ENCODE measurements at places on chromosomes 3 and 15.

DNA sequence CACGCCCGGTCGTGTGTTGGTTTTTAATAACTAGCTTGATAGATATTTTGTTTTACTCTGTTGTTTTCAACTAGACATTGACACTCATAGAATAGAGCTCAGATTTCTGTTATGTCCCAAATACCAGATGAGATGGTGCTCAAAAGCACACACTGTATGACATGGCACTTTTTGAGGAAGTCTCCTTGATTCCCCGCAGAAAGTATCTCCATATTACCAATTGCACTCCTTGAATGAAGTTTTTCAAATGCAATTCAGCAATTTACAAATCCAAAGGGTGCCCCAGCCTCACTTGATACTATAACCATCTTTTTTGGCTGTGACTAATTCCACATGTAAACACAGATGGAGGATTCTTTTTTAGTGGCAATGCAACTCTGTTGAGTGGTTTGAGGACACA, 92.0 kb upstream of the IGF1R start:
- DNase-seq = no peak

- DNase-seq = no peak
Measured at GRCh38 chr3:34263101-34263621, 464.7 kb downstream of the PDCD6IP start.

DNA sequence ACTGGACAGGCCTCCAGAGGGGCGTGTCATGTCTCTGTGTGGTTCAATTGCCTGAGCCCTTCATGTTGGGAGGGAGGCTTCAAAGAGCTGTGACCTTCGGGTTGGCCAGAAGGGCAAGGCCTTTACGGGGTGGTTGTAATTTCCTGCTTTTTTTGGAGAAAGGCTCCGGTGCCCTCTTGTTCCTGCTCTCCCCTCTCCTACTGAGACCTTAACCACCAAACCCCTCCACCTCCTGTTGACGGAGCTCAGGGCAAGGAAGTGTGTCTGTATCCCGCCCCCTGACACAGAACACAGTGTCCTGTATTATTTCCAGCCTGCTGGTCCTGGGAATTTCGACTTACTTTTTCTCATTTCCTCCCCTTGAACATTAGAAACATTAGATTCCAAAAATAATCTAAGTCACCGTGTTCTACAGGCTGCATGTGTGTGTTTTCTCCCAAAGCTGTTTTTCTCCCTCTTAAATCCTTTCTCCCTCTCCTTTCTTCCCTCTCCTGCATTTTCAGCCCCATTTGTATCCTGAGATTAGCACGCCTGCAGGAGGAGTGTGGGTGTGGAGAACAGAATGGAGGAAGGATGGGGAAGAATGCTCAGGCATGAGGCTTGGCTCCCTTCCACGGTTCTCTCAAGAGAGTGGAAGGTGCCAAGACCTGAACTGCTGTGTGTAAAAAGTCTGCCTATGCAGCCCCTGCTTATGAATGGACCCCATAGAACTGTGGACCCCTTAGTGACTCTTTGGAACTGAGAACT, 285.4 kb upstream of the ROPN1 start:
- DNase-seq = no peak

- no peak for DNase-seq
Measured at GRCh38 chr3:53589201-53589600, 94.8 kb downstream of the CACNA1D start.

- DNase-seq = no peak
Measured at GRCh38 chr3:191398607-191399006, 62.4 kb upstream of the PYDC2 start.

DNA sequence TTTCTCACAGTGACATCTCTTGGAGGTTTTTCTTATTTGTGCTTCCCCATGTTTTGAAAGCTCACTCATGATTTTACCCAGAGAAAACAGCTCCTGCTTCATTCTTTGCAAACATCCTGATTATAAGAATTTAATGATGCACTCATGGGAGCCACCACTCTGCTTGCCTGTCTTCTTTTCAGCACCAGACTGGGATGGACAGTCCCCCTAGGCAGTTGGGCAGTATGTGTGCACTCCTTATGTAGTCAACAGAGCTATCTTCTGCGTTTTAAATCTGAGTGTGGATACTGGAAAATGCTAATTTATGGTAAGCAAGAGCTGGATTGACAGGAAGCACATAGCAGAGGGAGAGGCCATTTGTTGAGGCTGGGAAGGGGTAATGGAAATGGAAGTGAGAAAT, 276.1 kb downstream of the AGBL1 start:
- DNase-seq = no peak

GRCh38 chr15:86060674-86061073, 19.0 kb upstream of the AGBL1 start:
- no peak for DNase-seq

- DNase-seq = no peak
Measured at GRCh38 chr15:88814393-88814792, 11.2 kb downstream of the ACAN start.

DNA sequence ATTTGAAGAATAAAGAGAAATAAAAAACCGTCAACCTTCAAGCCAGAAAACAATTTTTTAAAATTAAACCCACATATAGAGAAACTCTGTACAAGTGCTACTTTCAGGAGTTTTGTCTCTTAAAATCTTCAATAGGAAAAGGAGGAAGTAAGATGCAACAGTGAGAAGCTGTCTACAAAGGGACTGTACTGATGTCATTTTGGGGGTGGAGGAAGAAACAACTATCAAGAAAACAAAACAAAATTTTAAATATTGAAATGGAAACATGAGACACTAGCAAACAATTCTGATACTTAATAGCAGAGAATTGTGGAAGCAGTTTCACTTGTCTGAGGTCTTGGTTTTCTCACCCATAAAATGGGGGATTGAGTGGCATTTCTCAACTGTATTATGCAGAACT, 84.4 kb downstream of the SLMAP start:
- DNase-seq = no peak

- DNase-seq = no peak
Measured at GRCh38 chr3:4404881-4405280, 62.2 kb downstream of the SUMF1 start.

DNA sequence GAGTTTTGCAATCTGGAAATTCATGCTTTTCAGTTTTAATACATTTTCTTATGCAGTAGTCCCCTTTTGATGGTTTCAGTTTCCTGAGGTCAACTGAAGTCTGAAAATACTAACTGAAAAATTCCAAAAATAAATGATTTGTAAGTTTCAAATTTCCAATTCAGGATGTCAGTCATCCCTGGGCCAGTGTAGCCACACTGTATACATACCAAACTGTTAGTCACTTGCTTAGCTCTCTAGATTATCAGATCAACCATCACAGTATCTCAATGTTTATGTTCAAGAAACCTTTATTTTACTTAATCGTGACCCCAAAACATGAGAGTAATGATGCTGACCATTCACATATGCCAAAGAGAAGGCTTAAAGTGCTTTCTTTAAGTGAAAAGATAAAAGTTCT, 715.5 kb downstream of the GBE1 start:
- no peak for DNase-seq

- DNase-seq = no peak
Measured at GRCh38 chr3:166663194-166663593, 716.9 kb downstream of the ZBBX start.

DNA sequence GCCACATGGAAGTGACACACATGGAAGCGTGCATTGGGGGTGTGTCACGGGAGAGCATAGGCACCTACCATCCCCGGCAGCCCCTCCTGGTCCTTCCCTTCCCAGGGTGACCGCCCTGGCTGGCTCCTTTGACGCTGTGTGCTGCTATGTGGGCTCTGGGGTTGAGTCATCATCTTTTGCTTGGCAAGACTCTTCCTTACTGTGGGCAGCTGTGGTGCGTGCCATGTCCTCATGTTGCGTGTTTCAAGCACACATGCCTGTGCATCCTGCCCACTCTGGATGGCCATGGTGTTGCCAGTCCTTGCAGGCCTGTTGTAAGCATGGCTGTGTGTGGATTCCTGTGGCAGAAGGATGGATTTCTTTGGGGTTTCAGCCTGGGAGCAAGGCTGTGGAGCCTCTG, 14.0 kb downstream of the PLXNA1 start:
- DNase-seq = no peak

GRCh38 chr3:16378920-16379319, 113.9 kb downstream of the OXNAD1 start:
- DNase-seq = no peak

DNA sequence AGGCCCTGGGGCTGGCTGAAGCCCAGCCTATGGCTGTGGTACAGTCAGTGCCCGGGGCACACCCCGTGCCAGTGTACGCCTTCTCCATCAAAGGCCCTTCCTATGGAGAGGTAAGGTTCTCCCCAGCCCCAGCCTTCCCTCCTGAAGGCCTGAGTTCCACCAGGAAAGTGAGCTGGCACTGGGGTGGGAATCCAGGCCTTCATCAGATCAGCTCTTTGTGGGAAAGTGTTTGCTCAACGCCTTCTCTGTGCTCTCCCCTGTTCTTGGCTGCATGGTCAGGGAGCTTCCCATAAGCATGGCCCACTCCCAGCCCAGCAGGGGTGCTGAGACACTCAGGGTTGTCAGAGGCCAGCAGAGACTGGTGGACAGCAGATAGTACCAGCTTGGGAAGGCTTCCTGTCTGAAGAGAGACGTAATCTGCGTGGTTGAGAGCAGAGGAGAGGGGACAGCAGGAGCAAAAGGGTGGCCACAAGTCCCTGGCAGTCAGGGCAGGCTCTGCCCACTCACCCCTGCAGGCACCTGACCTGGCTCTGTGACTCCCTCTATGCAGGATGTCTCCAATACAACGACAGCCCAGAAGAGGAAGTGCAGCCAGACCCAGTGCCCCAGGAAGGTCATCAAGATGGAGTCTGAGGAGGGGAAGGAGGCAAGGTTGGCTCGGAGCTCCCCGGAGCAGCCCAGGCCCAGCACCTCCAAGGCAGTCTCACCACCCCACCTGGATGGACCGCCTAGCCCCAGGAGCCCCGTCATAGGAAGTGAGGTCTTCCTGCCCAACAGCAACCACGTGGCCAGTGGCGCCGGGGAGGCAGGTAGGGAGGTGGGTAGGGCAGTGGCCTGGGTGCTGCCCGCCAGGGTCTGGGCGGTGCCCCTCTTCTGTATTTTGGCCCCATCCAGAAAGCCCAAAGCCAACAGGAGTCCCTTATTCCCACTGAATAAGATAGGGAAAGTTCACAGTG, 38.4 kb downstream of the PML start:
- no peak for DNase-seq

GRCh38 chr3:59368900-59369675, 319.3 kb upstream of the CFAP20DC start:
- no peak for DNase-seq

DNA sequence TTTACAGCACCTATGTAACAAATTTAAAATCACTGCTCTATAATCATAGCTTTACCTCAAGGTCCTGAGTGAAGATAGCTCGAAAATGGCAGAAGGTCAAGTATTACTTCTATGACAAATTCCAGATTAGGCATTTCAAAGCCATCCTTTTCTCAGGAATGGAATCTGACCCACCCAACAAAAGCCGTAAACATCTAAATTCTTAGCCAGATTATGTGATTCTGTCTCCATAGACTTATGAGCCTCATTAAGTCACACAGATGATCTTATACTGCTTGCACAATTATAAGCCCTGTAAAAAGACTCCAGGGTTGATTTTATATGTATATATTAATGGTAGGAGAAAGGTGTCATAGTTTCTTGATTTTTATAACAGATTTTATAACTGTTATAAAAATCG, 56.9 kb downstream of the CEP152 start:
- no peak for DNase-seq

DNA sequence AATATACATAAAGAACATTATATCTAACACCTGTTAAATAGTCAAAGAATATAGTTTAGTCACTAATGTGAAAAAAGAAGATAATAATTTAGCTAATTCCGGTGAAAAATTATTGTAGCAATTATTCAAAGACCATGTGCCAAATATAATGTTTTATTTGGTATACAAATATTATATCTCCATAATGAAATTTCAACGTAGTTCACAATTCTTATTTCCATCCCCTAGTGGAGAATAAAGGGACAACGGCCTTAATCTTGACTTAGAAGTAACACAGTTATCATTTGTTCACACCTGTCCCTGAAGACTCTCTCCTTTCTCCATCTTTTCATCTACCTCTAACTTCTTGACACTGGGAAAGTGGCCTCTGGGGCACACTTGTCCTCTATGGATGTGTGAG, 213.4 kb downstream of the ERC2 start:
- no peak for DNase-seq

- no peak for DNase-seq
Measured at GRCh38 chr15:73915082-73915481, 11.2 kb upstream of the LOXL1 start.

GRCh38 chr3:107916171-107916570, 174.7 kb downstream of the CD47 start:
- no peak for DNase-seq

- DNase-seq = no peak
Measured at GRCh38 chr3:191026746-191027145, 164.3 kb upstream of the GMNC start.

DNA sequence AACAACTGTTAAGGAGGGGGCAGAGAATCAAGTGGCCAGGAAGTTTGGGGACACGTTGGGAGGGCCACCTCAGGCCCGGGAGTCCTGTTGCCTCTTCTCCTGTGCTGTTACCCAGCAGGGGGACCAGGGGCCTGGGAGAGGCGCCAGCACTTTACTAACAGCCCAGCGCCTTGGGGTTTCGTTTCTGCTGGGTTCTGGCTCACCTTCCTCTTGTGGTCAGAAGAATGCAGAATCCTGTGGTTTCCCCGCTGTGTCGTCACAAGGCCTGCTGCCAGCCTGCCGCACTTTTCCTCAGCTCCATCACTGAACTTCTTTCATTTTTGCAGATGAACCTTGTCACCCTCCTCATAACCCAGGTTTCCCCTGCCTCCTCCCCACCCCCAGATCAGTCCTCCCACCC, 67.7 kb downstream of the SLC30A4 start:
- DNase-seq = peak; percentile 34

GRCh38 chr3:4508048-4508981, 15.2 kb downstream of the ITPR1 start:
- DNase-seq = no peak

DNA sequence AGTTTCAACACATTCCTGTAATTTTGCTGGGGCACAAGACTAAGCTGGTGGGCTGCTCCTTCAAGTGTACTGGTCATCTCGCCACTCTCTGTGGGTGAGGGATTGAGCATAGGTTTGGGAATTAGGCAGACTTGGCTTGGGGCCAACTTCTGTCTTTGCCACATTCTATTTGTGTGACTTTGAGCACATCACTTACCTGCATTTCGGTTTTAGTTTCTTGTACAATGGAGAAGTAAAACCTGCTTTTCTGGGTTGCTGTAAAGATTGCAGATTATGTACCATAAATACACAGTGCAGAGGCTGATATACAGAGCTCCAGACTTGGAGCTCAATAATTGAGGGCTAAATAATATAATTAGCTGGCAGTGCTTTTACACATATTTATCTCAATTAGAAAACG, 162.1 kb downstream of the C3orf38 start:
- no peak for DNase-seq

Measured in stimulated activated CD4-positive, alpha-beta T cell treated with anti-CD3 and anti-CD28 coated beads, TNF-alpha, amount 100 ng/mL, for 24 hours (primary cell).